ENCODE measurements at places on chromosomes 1 and 21. TPM values are rescaled to one million over a fixed set of nuclear protein-coding genes. Genes with fewer than 3 reads are reported as not detected.
A peak's percentile ranks its signal among the peaks of the same experiment; 100 is the strongest.

DNA sequence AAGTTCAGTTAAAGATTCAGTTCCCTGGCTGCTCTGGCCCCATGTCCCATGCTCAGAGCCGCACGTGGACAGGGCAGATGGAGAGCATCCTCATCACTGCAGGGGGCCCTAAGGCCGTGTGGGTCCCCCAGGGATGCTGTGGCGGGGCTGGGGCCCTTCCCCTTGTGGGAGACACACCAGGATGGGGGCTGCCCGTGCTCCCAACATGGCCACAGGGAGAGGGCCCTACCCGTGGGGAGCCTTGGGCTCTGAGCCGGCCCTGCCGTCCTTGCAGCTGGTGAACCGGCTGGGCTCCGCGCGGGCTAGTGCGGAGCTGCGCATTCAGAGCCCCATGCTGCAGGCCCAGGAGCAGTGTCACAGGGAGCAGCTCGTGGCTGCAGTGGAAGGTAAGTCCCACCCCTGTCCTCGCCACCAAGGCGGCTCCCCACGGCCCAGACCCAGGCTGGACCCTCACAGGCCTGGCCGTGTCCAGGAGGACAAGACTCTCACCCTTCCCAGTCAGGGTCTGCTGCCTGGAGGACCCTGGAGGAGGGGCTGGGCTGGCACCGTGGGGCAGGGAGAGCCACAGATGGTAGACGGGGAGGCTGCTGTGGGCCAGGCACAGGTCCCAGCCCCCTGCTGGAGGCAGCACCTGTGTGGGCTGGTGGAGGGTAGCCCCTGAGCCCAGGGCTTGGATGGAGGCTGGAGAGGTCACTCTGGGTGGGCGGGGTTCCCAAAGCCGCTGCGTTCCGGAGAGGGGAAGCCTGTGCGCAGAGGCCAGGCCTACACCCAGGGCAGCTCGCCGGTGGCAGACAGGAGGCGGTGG, 53.8 kb downstream of the TRIM11 start:
- DNase-seq = no peak

DNA sequence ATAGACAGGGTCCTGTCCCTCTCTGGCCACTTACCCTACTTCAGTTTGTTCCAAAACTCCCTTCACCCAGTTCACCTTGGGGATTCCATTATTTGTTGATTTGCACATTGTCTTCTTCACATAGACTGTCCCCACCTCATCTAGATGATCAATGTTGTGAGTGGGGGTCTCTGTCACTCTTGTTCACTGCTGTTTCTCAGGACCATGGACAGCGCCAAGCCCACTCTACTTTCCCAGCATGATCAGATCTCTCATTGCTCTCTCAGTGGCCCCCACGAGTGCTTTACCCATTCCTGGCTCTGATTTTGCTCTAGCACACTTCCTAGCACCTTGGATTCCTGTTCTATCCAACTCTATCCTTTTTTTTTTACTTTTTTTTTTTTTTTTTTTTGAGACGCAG, 45.4 kb upstream of the IGSF21 start:
- DNase-seq = no peak

DNA sequence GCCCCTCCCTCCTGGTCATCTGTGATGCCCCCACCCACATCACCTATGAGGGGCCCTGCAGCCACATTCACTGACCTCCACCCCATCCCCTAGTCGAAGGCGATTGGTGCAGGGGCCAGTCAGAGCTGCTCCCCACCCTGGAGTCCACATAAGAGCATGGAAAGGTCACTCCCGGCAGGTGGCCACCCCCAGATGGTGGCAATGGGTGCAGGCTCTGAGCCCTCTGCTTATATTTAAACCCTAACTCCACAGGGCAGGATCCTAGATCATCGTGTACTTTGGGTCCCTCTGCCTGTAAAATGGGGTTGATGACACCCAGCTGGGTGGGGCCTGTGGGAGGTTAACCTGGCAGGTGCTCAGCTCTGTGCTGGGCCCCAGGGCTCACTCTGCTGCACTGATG, 186.8 kb upstream of the C1orf174 start:
- DNase-seq = no peak

GRCh38 chr1:8674912-8675311, 142.5 kb downstream of the RERE start:
- DNase-seq = no peak

DNA sequence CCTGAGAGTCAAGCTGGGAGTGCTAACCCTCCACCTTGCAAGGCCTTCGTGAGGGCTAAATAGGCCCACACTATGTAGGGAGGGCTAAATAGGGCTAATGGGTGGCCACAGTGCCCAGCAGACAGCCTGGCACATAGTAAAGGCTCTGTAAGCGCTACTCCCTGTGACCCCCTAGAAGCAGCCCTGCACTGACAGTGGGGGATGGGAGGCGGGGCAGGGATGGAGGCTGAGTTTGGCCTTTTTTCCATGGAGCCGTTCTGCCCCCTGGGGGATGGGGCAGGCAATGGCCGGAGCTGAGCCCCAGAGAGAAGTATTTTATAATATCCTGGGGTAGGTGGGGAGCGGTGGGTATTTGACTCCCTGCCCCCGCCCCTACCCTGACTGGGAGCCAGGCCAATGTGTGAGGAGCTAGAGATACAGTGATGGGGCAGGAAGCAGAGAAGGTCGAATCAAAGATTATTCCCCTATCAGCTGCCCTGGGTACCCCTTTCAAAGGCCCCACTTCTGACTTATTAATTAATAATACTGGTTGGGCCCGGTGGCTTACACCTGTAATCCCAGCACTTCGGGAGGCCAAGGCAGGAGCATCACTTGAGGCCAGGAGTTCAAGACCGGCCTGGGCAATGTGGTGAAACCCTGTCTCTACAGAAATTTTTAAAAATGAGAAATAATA, 42.3 kb downstream of the LACTBL1 start:
- DNase-seq = no peak

DNA sequence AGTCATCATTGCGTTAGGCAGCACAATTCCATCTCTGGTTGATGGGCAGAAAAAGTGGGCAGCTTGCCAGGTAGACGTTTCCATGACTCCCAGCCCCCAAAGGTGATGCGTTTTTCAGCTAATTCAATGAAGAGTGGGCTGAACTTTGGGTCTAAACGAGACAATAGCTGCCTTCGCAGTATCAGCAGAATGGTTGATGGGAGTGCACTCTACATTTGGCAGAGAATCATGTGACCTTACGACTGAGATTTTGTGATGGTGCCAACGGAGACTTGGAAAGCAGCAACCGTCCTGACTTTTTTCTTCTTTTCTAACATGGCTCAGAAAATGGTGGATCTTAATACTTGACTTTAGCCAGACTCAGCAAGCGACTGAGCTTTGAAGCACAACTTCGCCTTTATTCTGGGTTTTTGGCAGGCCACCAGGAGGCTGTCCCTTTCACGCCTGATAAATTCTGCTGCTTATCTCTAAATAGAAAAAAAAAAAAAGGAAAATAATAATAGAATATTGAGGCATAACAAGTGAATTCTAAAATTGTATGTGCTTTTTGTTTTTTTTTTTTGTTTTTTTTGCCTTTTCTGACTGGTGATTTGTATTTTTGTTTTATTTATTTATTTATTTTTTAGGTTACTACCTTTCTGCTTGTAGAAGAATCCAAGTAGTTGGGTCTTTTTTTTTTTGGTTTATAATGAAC, 804.8 kb downstream of the USP25 start:
- no peak for DNase-seq

GRCh38 chr1:226062558-226063223, at the start of gene H3-3A:
TSS of gene H3-3A (plus strand) at chr1:226062716. CDS start at chr1:226064352, 1,636 bp downstream.
- peak; percentile 99 for DNase-seq

GRCh38 chr1:200310824-200311223, 99.0 kb downstream of the ZNF281 start:
- DNase-seq = no peak

DNA sequence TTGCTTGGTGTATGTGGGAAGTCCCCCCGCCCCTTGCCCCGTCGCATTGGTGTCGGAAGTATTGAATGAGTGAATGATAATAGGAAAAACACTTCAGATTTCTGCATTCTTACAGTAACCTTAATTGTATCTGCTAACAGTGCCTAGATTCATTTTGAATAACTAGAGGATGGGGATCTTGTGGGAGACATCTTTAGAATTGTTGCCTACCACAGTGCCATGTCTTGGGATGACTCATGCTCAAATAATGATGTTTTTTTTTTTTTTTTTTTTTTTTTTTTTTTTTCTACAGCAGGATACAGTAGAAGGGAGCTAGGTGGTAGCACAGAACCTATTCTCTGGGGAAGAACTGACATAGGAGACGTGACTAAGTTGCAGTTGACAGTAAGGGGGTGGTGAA, 237.9 kb downstream of the USP25 start:
- DNase-seq = no peak

GRCh38 chr1:98932184-98932583, 72.5 kb downstream of the PLPPR5 start:
- no peak for DNase-seq

DNA sequence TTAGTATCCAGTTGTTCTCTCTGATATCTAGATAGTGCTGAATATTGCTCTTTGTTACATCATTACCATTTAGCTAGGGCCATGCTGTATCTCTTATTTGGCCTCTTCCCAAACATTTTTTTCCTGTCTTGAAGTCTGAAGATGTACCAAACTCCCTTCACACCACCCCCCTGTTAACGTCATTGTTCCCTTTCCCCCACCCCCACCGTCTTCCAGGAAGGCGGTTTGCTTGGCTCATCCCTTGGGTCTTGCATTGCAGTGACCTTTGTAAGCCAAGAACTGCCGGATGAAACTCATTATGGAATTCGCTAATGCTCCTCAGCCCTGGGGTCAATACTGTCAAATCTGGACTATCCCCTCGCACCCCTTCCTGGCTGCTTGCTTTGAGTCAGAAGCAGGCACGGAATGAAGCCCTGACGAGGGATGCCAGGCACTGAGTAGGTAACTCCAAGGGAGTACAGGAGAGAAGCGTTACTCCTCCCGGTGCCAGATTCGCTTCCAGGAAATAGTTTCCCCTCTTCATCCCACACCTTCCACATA, 283.1 kb downstream of the TM2D1 start:
- DNase-seq = no peak

DNA sequence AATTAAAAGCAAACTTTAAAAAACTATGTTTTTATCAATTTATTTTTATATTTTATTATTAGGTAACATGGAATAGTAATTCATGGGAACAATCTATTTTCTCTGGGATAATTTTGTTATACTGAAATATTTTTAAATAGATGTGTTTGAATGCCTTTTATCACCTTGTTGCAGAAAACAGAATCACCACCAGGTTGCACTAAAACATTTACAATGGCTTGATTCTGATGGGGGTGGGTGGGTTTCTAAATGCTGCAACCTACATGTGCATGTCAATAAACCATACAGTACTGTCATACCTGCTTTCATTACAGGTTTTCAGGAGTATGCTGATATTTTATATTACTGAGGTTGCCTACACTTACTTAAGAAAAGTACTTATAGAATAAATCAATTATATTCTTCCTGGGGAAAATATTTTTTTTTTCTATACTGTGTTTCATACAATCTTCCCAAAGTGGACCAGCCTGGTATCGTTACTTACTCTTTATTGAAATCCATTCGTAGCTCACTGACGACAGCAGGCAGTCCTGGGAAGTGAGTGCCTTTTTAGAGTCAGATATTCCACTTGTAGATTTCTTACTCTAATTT, 132.8 kb downstream of the PTPRC start:
- no peak for DNase-seq

DNA sequence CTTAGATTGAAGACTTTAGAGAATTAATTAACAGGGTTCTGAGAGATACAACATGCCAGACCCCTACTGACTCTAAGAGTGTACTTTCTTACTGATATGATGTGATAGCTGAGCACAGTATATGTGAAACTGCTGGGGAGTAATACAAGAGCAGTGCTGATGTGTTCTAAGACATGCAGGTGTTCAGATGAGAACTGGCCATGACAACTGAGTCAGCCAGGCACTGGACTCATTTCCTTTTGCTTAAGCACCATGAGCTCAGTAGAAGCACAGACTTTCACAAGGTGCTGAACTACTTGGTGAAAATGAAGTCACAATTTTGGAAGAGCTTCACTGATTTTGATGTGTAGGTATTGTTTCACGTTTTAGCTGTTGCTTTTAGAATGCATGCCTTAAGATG, 15.9 kb upstream of the POGZ start:
- DNase-seq = no peak

- no peak for DNase-seq
These were observed 93.2 kb downstream of the PLXNA2 start for GRCh38 chr1:208150833-208151458.

DNA sequence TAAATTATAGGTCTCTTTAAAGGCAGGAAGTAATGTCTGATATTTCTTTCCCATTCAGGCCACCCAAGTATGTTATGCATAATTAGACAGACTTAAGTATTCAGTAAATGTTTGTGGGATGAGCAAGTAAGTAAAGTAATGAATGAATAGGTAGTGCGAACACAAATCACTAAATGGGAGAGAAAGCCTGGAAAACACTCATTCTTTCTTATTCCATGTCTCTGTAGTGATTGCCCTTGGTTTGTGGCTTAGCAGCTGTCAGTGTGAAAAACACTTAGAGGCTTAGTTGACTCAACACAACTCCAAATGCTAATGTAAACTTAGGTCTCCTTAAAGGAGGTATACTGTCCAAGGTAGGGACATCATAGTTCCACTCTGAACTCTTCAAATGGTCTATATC, 182.5 kb downstream of the ZC3H11B start:
- DNase-seq = no peak

DNA sequence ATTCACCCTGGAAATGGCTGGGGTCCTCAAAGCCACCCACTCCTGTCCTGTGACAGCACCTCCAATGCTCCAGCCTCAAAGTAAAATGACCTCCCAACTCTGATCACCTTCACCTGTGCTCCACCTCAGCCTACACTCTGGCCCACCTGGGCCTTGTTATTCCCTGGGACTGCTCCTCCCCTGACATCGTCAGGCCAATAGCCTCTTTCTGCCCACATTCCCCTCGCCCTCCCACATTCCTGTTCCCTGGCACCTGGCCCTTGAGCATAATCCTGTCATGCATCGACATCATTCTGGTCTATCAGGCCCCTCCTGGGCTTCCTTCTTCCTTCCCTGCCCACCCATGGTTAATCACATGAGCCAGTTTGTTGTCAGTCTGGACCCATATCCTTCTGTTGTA, 13.2 kb upstream of the BCAR3 start:
- no peak for DNase-seq

DNA sequence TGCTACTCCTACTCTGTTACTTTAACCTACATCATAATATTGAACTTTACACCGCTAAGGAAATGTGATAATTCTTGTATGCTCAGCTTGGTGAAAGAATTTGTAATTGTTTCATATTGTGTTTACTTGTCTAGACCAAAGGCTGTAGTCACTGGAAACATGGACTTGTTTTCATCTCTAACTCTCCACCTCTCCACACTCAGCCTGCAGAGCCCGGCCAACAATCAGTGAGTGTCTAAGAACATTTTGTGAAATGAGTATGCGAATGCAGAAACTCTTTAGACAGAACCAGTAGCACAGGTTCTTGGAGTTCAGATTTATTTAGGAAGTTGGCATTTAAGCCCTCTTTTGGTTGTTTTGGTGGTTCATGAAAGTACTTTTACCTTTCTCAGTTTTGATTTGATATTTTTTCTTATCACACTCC, 3.2 kb upstream of the RWDD3 start:
- DNase-seq = no peak

GRCh38 chr1:100354971-100355394, 2.7 kb downstream of the CDC14A start:
- DNase-seq = no peak

Gene SERPINC1
- not detected for total RNA-seq

Gene OR6N1
- not detected for total RNA-seq

Gene SLAMF1
- total RNA-seq = not detected

Gene PLA2G2A
- total RNA-seq = not detected

Gene PCBP3
- 9.0 TPM for total RNA-seq

Gene KIF26B
- 8.6 TPM for total RNA-seq

Gene LCE1F
- not detected for total RNA-seq

Gene NFIA
- 43.3 TPM for total RNA-seq

Gene MCOLN2
- not detected for total RNA-seq

Gene PRAMEF11
- total RNA-seq = not detected

Data from osteocyte (in vitro differentiated cells).